ENCODE measurements at places on chromosomes 1 and 21.

DNA sequence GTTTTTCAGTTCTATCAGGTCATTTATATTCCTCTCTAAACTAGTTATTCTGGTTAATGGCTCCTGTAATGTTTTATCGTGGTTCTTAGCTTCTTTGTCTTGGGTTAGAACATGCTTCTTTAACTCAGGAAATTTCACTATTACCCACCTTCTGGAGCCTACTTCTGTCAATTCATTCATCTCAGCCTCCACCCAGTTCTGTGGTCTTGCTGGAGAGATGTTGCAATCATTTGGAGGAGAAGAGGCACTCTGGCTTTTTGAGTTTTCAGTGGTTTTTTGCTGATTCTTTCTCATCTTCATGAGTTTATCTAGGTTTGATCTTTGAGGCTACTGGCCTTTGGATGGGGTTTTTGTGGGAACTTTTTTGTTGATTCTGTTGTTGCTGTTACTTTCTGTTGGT is 213.0 kb downstream of the BRINP2 start:
- DNase-seq, result no peak

- no peak for DNase-seq
Measured at GRCh38 chr1:65605621-65606020, 185.2 kb downstream of the LEPR start.

GRCh38 chr1:209831615-209832014 is 3.8 kb downstream of the UTP25 start:
- DNase-seq, result no peak

DNA sequence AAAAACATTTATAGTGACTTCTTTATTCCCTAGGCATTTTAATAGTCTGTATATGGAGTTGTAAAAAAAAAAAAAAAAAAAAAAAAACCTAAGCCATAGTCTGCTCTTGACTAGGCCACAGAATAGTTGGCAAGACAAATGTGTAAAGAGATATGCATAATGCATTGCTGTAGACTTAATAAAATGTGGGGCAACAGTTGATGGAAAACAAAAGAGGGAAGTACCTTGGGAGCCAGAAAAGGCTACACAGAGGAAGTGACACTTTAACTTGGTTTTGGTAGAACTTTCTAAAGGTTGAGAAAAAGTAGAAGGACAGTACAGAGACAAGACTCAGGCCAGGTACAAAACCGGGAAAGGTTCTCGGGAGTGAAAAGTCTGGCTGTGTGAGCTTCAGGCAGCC is 802.9 kb upstream of the ADAMTS5 start:
- DNase-seq, result no peak

DNA sequence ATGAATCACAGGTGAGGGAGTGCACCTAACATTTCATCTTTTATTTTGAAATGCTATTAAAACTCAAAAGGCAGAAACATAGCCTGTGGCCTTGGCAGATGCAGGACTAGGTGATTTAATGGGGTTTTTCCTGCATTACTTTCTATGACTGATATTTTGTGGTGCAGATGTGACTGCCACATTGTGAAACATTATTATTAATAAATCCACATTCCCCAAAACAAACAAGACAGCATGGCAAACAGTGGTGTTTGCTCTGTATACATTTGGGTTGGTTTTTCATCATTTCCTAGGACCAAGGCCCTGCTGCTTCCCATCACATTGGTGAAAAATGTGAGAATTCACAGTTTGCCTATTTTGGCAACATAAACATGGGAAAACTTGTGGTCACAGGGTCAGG is 247.6 kb upstream of the SGIP1 start:
- no peak for DNase-seq

GRCh38 chr1:4395158-4395557 is 259.3 kb upstream of the AJAP1 start:
- no peak for DNase-seq

GRCh38 chr1:175045519-175045918 is 22.1 kb upstream of the TNN start:
- DNase-seq, result no peak

GRCh38 chr1:168626326-168626725 is 49.9 kb downstream of the XCL1 start:
- DNase-seq, result no peak

DNA sequence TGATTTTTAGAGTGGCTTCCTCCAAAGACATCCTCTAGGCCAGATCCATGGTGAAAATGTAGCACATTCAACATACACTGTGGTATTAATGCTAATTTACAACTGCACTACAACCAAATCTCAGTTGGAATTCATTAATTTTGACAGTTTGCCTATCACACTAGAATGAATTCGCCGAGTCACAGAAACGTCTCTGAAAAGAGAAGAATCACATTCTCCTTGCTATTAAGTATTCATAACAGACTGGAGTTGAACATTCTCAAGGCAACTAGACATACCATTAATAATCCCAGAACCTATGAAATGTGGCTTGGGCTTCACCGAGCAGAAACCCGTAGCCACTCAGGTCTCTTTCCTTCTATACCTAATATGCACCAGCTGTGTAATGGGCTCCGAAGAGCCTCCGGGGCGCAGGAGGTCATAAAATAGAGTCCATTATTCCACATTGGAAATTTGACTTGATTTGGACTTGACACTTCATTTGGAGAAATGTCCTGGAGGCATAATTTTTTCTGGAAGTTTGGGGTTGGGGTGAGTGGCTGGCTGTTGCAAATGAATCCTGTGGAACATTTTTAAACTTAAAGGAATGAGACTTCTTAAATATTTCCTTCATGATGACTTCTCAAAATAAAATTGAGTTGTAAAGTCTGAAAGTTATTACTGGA is 117.1 kb downstream of the DSCAM start:
- no peak for DNase-seq

DNA sequence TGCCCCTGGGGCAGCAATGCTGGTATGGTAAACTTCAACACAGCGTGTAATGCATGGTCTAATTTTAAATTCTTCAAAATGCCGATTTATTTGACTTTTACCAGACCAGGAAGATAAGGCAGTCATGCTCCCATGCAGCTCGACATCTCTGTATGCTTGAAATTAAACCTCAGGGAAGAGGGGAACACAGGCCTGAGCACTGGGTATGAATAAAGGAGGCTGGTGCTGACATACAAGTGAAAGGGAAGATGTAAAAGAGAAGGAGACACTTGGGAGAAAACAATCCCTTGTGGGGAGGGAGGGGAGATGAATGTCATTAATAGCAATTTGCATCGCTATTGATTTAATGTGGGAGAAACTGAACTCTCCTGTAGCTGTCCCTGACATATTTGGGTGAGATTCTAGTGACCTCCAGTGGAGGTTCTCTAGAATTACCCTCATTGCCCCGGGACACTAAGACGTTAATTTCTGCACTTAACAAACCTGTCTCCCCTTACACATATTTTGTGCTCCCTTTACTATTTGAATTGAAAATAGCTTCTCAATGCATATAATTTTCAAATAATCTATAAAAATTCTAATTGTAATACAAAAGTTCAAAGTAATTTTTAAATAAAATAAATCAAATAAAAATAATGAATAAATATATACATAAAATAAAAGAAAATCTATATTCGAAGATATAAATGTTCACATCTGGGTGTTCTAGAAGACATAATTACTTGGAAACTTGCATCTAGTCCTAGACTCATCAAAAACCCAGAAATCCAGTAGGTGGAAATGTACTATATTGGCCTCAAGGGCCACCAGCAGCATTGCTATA is 283.1 kb downstream of the LMX1A start:
- DNase-seq, result no peak

DNA sequence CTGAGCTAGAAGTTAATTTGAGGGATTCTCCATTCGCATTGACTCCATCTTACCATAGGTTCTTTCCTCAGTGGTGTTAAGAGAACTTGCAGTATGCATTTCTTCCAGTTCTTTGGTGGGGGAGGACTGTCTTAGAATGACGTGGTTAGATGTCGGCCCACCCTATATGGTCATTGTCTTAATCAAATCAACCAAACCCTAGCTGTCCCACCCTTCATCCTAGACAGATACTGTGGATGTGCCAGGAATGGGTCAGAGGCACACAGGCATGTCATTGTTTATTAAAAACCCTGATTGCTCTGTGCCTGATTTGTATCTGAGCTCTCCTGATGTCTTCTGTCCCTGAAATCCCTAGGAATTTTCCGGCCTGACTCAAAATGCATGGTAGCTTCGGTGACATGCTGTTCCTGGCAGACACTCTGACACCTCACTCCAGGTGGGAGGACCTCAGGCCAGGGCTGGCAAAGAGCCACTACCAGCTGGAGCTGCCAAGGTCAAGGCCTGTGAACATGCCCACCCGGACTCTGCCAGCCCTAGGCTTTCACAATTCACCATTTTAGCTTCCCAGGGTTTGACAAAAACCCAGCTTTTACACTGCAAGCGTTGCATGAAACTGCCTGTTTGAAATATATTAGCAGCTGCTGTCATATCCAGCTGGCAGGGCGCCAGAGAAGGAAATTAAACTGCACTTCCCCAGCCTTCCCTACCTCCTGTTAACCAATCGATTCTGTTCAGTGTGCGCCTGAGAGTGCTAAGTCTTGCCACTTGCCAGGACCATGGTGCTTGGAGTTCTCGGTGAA is 134.0 kb downstream of the FAM78B start:
- no peak for DNase-seq

DNA sequence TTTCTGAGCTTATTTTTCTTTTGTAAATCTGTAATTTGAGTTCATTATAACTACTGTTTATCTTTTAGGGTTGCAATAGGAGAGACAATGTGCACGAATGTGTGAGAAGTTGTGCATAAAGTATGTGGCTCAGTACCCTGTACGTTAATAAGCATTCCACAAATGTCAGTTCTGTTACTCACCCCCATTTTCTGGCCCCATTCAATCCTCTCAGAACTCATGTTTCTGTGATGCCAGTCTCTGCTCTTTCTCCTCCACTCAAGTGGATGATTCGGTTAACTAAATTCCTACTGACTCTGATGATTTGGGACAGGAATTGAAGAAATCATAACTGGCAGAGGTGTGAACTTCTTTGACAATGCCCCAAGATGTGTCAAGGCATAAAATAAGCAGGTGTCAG is 10.2 kb upstream of the DMRTB1 start:
- DNase-seq, result no peak

- no peak for DNase-seq
Measured at GRCh38 chr1:174284052-174284451, 124.7 kb downstream of the RABGAP1L start.

DNA sequence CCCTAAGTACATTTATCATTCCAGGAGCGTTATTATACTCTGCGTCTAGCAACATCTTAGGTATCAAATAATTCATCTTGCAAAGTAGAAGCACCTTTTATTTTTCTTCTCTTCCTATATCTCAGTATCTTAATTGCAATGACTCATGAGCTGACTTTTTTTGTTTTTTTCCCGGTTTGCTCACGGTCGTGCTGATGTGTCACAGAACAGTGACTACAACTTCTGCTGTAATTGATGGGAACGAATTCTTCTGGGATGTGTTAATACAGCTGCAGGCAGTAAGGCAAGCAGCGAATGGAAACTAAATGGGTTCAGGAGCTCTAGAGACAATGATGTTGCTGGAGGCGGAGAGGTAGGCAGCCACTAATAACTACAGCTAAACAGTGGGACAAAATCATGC is 89.8 kb upstream of the TMPRSS15 start:
- no peak for DNase-seq

DNA sequence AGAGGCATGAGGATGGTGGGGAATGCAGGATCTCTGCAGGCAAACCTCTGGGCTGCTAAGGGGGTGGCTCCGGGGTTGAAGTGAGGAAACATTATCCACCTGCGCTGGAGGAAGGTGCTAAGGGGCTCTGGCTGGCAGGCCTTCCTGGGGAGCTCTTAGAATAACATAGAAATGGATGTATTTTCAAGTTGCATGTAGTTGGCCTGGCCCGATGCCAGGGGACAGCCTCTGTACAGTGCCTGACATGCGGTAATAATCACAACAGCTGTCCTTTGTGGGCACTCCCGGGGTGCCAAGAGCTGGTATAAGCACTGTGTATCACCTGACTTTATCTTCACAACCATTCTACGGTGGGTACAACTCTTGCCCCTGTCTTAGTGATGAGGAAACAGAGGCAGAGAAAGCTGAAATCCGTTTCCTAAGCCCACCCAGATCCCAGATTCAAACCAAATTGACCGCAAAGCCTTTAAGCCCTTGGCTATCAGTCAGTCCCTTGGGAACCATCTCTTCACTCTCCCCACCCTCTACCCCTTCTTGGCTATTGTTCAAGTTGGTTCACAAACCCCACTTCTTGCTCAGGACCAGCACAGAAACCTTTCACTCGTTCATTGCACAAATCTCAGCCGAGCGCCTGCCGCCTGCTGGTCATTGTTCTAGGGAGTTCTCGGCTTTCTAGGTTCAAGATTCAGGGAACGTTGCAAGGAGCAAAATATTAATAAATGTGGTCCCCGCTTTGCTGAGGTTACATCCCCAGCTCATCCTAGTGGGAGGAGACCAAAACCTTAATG is 30.9 kb downstream of the PADI4 start:
- DNase-seq, result no peak

- no peak for DNase-seq
Measured at GRCh38 chr1:234775477-234776246, 165.7 kb upstream of the IRF2BP2 start.

DNA sequence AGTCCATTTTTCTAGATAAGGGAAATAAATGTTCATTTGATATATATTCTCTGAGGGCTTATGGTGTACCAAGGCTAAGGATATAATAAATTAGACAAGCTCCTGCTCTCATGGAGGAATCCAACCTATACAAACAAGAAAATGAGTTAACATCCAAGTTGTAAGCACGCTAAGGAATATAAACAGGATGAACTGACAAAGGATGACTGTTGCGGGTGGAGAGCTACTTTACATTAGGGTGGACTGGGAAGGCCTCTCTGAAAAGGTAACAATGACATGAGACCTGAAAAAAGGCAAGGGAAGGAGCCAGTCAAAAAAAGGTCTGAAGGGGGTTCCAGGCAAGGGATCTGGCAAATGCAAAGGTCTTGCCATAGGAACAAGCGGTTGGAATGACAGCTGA is 3.1 kb downstream of the BCAR3 start:
- DNase-seq, result no peak

GRCh38 chr1:198128533-198128932 is 28.3 kb upstream of the NEK7 start:
- DNase-seq, result no peak

DNA sequence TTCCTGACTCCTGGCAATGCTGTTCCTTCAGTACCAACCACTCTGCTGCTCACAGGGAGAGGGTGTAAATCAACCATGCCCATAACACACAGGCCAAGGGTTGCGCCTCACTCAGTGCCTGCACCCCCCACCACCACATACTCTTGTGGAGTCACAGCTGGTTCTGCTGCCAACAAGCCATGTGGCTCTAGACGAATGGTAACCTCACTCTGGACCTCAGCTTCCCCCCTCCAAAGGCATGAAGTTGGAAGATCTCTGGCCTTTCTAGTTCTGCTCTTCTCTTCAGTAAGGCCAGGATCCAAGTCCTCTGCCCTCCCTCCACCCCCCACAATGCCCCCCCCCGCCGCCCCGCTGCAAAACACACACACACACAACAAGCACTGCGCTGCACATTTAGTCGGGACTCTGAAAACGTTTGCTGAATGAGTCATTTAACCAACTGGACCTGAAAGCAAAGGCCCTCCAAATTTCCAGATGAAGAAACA is 1.7 kb upstream of the GLIS1 start:
- no peak for DNase-seq

GRCh38 chr1:183872403-183872802 is 67.5 kb downstream of the RGL1 start:
- no peak for DNase-seq

All from activated naive CD8-positive, alpha-beta T cell treated with anti-CD3 and anti-CD28 coated beads, Interleukin-2, amount 50 U/mL, for 16 hours (primary cell).